Heart left ventricle (tissue), 16 donors: ENCODE measurements at places on chromosomes 5 and 9. TPM values are rescaled to one million over a fixed set of nuclear protein-coding genes. Genes with fewer than 3 reads are reported as not detected.
A peak's percentile ranks its signal among the peaks of the same experiment; 100 is the strongest.

GRCh38 chr5:90421136-90421535 is 11.6 kb upstream of the CETN3 start:
- no peak for DNase-seq

DNA sequence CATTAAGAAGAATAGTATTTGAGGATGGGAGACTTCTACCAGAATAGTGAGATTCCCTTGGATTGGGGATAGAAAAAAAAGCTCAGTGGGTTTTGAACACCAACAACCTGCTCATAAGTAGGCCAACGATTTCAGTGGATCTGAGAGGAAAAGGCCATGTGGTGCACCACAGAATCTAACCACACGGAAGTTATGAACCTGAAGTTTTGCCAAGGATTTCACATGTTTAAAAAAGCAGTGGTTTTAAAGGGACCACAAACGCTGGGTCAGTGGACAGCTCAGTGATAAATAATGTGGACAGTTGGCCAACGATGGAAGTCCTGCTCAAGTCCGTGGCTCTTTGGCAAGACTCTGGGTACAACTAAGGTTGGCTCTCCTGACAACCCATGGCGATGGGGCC is 107.2 kb upstream of the TXNDC8 start:
- DNase-seq = no peak

PRLR gene
- 0.28 TPM for total RNA-seq

TEX53 gene
- not detected for total RNA-seq

- DNase-seq = peak; percentile 16
Measured at GRCh38 chr9:69805962-69806515, 14.6 kb upstream of the CFAP95 start.

- DNase-seq = no peak
Measured at GRCh38 chr9:93299418-93300174, 115.7 kb downstream of the WNK2 start.

DNA sequence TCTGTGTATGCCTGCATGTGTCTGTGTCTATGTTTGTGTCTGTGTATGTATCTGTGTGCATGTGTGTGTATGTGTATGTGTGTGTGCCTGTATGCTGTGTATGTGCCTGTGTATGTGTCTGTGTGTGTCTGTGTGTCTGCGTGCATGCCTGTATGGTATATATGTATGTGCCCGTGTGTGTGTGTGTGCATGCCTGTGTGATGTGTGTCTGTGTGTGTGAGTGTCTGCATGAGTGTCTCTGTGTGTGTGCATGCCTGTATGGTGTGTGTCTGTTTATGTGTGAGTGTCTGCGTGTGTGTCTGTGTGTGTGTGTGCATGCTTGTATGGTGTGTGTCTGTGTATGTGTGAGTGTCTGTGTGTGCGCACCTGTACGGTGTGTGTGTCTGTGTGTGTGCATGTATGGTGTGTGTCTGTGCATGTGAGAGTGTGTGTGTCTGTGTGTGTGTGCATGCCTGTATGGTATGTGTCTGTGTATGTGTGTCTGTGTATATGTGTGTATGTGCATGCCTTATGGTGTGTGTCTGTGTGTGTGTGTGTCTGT is 137.1 kb upstream of the IRX2 start:
- no peak for DNase-seq

- no peak for DNase-seq
Measured at GRCh38 chr9:38694676-38695075, 25.3 kb downstream of the FAM240B start.

OLFM1 gene
- 3.8 TPM for total RNA-seq

DNA sequence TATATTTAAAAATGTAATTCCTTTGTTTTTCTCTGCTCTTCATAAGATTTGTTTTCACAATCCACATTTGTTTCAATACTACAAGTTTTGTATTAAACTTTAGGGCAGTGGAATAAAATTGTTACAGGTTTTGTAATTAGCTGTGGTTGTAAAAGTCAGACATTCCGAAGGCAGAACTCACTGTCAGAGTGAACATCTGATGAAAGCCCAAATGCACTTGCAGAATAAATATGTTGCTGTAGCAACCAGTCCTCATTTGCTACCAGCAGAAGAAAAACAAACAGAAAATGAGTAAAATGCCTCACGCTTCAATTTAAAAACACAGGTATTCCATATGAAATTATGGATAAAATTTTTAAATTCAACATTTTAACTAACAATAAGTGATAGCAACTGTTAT is 740.1 kb upstream of the FAM174A start:
- no peak for DNase-seq

DNA sequence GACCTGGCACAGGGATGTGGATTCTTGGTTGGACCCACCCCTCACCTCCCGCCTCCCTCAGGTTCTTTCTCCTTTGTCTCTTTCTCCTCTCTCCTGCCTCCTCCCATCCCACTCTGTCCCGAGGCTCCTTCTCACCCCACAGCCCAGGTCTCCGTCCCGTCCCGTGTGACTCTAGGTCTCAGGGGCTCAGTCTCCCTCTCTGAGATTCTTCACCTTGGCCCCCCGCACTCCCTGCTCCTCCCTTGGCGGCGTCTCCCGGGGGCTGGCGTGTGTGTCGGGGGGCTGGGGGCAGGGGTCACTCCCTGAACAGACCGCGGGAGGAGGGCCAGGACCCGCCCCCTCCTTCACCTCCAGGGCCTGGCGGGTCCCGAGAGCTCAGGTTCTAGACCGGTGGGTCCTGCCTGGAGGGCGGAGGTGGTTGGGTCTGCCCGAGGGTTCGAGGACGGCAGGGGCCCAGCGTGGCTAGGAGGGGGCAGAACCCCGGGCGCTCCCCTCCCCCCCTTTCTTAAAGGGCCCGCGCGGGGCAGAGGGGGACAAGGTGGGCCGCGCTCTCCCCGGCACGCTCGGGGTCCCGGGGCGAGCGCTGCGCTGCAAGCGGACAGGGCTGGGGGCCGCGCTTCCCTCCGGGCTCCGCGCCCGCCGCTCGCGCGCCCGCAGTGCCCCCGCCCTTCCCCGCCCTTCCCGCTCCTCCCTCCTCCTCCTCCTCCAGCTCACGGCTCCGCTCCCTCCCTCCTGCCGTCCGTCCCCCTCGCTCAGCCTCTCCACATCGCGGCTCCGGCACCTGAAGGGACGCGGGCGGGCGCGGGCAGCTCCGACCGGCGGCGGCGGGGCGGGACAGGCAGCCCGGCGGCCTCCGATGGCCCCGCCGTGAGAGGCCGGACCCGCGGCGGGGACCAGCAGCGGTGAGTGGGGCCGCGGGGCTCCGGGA is at the start of gene PSD2:
TSS of gene PSD2 (plus strand) at position 735 of the 928 bp plus-strand sequence. CDS start 13,633 bp downstream, outside the sequence.
- no peak for DNase-seq

DNA sequence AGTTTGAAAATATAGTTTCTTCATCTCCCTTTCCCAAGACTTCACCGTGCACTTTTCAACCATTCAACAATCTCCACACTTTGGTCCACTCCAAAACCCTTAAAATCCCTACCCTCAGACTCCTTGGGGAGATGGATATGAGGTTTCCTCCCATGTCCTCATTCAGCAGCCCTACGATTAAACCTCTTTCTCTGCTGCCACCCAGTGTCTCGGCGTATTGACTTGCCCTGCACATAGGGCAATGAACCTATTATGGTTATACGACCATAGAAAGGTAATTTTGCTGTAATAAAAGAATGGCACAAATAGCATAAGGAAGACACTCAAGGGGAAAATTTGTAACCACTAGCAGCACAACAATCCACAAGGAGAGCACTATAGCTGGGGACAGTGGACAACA is 803.5 kb downstream of the TLE1 start:
- no peak for DNase-seq

LVRN gene
- total RNA-seq = 0.24 TPM

MARCOL gene
- not detected for total RNA-seq

DNA sequence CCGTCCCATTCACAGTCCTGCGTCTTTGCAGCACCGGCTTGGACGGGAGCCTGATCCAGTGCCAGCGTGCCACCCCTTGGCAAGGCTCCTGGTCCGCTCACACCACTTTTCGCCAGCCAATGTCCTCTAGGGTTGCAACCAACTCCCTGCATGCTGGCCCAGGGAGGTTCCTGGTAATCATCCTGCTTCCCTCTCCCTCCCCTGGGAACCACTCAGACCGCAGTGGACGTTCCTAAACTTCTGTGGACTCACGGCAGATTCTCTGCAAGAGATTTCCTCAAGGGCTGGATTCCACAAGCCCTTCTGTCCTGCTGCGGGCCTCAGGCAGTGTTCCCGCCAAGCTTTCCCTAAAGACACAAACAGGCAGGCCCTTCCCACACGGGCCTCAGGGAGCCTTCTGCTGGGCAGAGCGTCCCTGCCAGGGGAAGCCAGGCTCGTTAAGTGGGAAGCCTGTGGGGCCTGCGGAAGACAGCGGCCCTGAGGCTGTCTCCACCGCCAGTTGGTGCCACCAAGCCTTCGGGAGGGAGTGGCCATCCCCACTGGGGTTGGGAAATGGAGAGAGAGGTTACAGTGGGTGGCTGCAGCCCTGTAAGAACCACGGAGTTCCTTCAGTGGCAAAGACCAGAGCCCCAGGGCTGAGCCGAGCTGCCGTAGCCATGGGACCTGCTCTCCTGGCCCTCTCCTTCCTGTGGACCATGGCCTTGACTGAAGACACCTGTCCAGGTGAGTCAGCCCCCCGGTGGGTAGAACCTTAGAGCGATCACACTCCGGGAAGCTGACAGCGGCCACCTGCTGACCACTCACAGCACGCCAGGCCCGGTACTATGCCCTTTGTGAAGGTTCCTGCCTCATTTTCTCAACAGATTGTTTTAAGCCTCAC is 16.4 kb upstream of the FCN2 start:
- peak; percentile 38 for DNase-seq

DNA sequence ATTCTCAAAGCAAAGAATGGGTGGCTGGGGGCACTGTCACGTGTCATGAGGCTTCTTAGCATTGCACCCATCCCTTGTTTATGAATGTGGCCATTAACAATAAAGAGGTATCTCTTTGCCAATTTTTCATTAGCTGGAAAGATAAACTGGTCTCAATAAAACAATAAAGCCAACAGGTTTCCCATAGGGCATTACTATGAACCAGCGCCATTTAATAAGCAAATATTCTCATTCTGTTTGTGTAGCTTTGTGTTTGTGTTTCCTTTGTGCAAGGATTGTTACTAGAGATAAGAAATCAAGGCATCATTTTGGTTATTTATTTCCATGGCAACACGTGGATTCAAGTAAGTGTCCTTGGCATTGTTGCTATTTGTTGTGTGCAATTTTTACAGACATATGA is 37.6 kb upstream of the CAST start:
- no peak for DNase-seq

GRCh38 chr5:93721071-93721470 is 20.3 kb downstream of the POU5F2 start:
- DNase-seq = no peak

- peak; percentile 52 for DNase-seq
Measured at GRCh38 chr9:137461663-137462395, 2.7 kb upstream of the NSMF start.

- DNase-seq = no peak
Measured at GRCh38 chr5:138874771-138875551, at the start of gene LRRTM2. LRRTM2 (minus strand) TSS chr5:138875335; CDS start chr5:138874911, 424 bp downstream.

CDH10 gene
- total RNA-seq = not detected

- DNase-seq = peak; percentile 76
Measured at GRCh38 chr9:4297786-4298254, 2.0 kb downstream of the GLIS3 start.
